Glomerular endothelial cell (primary cell): ENCODE measurements at places on chromosomes 1 and 21. TPM values are rescaled to one million over a fixed set of nuclear protein-coding genes. Genes with fewer than 3 reads are reported as not detected.

SH2D1B gene
- not detected in 2 replicates for total RNA-seq

DNA sequence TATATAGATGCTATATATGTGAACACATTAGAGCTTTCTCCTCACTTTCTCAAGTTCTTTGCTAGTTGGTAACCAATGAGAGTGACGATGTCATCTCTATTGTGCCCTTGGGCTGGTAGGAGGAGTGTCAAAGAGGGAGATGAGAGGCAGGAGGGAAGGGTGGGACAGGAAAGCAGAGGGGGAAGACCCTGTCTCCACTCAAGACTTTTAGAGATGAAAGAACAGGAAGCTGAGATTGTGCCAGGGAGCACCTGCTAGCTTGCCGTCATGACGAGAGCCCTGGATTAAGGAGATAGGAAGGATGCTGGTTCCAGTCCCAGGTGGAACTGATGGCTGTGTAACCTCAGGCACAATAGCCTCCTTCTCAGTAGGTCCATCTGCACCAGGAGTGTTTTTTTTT is 16.7 kb downstream of the CNR2 start:
- DNase-seq, result no peak

DNA sequence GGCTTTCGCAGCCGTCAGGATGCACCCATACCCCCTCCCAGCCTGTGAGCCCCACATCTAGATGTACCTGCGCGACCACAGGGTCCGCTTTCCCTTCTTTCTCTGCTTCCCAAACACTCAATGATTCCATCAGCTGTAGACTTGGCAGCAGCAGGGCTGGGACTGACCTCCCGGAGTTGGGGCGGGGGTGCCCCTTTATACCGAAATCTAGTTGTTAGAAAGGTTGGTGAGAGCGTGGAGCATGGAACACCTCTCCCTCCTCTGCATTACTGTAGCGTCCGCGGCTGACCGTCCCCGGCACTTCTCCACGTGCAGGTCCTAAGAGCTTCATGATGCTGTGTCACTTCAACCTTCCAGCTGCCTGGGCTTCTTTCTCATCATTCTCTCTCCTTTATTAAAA is 21.1 kb upstream of the ACTRT2 start:
- no peak for DNase-seq

GRCh38 chr1:33097137-33097611 is 16.2 kb downstream of the AZIN2 start:
- no peak for DNase-seq

GRCh38 chr1:7344299-7344698 is 426.8 kb upstream of the VAMP3 start:
- no peak for DNase-seq

DNA sequence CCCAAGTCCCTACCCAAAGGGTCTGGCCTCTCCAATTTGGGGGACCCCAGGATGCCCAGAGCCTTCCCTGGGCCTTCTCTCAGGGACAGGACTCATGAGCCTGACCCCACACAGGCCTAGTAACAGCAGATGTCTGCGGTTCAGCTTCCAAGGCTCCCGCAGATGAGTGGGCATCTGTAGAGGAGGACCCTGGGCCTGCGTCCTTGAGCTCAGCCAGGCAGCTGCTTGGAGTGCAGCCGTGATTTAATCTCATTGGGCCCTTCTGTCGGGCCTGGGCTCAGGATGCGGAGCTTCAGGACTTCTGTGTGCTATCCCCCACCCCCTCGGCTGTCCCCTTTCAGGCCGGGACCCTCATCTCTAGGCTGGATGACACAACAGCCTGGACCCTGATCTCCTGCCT is 35.4 kb downstream of the IGSF21 start:
- DNase-seq, result no peak

DNA sequence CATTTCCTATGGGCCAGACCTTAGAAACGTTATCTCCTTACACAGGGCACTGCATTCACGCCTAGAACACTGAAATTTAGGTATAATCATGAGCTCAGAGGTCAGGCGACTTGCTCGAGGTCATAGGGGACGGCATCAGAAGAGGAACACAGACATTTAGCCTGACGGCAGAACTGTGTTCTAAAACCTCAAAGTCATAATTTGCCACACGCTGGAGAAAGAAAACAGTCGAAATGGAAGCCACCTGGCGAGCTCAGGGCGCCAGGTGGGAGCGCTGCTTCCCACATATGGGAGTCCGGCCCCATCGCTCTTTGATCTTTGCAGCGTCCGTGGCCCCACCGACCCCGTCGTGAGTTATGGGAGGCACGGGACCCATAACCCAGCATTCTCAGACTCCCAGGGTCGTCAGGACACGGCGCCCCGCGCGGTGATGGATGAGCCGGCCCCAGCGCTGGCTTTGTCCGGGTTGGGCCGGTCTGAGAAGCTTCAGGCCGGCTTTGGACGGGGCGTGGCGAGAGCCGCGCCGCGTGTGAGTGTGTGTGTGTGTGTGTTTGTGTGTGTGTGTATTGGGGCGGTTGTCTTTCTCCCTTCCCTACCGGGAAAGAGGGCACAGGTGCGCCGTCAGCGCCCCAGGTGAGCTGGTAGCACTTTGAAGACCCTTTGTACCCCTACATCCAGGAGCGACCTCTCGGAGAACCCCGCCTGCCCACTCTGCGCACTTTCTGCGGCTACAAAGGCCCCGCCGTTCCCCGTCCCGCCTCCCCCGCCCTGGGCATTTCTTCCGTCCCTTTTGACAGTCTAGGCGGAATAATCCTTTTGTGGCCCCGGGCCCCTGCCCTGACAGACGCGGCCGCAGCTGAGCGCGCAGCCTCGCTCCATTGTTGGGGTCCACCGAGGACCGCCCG is 861 bp upstream of the DRAXIN start:
- DNase-seq, result no peak

DUSP10 gene
- total RNA-seq, result 5.4 and 7.8 TPM in 2 replicates

KMO gene
- 3.1 TPM in 1 of 2 replicates, not detected in the other for total RNA-seq

DNA sequence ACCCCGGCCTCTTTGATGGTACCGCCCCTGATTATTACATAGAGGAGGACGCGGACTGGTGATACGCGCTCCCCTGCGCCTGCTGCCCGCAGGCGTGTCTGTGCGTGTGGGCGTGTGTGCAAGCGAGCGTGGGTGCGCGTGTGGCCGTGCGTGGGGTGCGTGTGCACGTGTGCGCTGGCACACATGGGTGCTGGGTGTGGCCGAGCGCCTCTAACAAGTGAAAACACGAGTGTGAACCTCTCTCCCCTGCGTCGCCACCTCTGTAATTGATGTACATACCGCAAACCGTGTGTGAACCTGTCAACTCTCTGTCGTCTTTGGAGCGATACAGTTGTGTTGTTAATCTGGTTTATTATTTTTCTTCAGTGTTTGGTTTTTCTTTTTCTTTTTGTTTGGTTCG is 87.8 kb upstream of the TMEM51 start:
- DNase-seq, result no peak

- DNase-seq, result no peak
Observed at GRCh38 chr1:109598156-109598555, 21.3 kb downstream of the GNAT2 start.

DNA sequence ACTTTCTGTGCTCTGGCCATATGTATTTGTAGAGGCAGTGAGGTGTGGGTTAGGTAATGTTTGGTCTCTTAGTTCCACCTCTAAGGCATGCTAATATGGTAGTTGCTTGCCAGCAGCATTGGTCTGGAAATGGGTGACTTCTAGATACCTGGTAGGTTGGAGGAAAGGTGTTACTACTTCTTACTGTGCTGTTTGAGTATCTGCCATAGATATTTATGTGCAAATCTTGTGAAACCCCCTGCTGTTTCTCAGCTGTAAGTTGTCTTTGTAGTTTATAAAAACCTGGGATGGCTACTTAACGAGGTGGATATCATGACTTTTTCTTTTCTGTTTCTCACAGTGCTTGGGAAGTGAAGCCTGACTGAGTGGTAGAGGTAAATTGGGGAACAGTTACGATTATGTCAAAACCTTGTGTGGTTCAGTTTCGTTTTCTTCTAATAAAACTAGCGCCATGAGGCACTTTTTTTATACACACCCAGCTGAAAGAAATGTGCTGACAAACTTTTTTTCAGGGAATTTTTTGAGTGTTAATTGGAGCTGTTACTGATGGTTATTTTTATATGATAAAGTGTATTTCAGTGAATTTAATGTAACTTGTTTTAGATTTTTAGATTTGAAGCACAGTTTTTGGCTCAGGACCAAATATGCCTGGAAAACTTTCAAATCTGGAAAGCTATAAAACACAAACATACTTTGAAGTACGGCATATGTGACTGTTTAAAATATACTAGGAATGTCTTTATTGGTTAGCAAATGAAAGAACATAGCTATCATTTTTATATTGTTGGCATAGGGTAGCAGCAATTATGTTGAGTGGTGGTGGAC is 42.1 kb downstream of the CAMSAP2 start:
- no peak for DNase-seq

- no peak for DNase-seq
Observed at GRCh38 chr1:172452536-172453152, 8.8 kb upstream of the PIGC start.

ADGRB2 gene
- 1.6 and 2.6 TPM in 2 replicates for total RNA-seq

GRCh38 chr21:36465478-36465877 is 14.4 kb downstream of the CLDN14 start:
- no peak for DNase-seq

- no peak for DNase-seq
Observed at GRCh38 chr1:247371801-247372259, 40.2 kb upstream of the ZNF496 start.

UBAP2L gene
- 95.6 and 120 TPM in 2 replicates for total RNA-seq

GRCh38 chr21:37553078-37553481 is 186.5 kb downstream of the DYRK1A start:
- DNase-seq, result no peak

DNA sequence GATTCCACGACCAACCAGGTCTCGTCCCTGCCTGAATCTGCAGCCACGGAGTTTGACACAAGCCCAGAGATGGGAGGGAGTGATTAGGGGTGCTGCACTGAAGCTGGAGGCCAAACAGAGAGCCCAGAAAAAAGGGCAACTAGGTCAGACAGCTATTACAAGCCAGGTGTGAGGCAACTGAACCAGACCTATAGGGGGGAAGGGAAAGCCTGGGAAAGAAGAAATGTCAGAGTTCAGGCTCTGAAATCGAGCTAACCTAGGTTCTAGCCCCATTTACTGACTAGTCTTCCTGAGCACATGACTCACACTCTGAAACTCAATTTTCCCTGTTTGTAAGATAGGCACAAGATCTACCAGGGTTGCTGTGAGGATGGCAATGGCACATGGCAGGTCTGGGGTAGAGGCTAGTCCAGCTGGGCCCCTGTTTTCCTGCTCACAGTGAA is 1.7 kb downstream of the DHCR24 start:
- no peak for DNase-seq

DNA sequence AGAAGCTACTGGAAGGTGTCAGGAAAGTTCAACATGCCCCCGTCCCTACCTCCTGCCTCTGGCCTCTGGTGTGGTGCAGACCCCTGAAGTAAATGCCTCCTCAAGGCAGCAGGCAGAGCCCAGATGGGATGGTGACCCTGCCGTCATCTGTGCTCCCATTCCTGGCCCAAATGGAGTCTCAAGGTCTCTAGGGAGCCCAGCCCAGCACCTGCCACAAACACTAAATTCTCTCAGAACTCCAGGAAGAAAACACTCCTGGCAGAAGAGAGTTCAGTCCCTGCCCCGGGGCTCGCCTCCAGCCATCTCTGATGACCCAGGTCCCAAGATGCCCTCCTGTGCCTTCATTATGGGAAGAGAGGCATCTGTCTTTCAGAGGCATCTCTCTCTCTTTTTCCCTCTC is 261.6 kb upstream of the TMEM51 start:
- DNase-seq, result no peak

KRTAP11-1 gene
- not detected in 2 replicates for total RNA-seq
